ENCODE measurements at places on chromosomes 1 and 21. TPM values are rescaled to one million over a fixed set of nuclear protein-coding genes. Genes with fewer than 3 reads are reported as not detected.

DNA sequence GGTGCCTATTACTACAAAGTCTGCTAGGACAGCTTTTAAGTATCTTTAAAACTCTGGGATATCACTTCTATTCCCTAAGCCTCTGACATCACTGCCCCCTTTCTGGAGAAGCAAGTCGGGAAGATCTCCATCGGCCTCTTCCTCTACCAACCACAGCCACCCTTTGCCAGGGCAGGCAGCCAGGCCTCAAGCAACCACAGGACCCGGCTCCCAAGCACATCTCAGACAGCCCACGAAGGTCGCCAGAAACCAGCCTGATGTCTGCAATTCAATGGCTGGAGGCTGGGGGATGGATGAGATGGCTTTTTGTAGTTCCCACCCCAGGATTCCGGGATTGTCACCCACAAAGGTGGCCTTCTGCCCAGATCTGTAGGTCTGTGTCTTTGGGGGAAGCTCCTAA lies 70.7 kb downstream of the LGR6 start:
- no peak overlapping the region for H3K4me3 ChIP-seq
- H3K27me3 ChIP-seq: peaks cover 63% of the 10 kb centered on the region
- H3K27ac ChIP-seq: no peak overlapping the region
- no peaks in the 10 kb centered on the region for H3K36me3 ChIP-seq
- H3K4me1 ChIP-seq: no peaks in the 10 kb centered on the region

DNA sequence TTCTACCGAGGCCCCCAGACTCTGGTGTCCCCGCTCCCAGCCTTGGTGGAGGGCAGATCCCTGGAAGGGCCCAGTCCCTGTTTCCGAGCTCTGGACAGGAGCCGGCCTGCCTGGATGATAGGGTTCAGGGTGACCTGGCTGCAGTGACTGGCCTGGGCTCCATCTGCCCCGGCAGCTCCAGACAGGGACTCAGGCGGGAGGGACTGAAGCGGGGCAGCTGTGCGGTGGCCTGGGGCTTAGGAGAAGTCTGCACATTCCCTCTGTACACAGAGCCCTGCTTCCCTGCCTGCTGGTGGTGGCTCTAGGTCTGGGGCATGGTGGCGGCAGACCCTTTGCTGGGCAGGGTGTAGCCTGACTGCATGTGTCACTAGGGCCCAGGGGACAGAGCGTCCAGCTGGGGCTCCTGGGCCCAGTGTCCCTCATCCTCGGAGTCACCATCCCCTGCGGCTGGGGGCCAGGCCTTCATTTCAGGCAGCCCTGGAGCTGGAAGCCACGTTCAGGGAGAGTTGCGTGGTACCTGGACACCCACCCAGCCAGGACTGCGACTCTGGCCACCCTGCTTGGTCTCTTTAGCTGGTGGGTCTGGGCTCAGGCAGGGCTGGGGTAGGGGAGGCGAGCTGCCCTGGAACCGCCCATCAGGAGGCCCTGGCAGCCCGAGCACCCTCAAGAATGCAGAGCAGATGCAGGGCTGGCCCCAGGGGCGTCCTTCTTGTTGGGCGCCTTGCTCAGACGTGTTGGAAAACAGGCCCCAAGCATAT lies 9.6 kb downstream of the ARHGEF16 start:
- no peaks in the 10 kb centered on the region for H3K27me3 ChIP-seq
- H3K27ac ChIP-seq: no peak overlapping the region
- DNase-seq: no peak
- no peak overlapping the region for H3K4me3 ChIP-seq
- H3K36me3 ChIP-seq: no peaks in the 10 kb centered on the region

GRCh38 chr1:203508463-203509073 lies 14.6 kb downstream of the OPTC start:
- no peak overlapping the region for H3K27ac ChIP-seq
- H3K27me3 ChIP-seq: no peaks in the 10 kb centered on the region
- no peak for DNase-seq
- peaks cover 14% of the 10 kb centered on the region for H3K4me1 ChIP-seq
- H3K36me3 ChIP-seq: no peaks in the 10 kb centered on the region

- peaks cover 33% of the 10 kb centered on the region for H3K4me1 ChIP-seq
- H3K27ac ChIP-seq: no peak overlapping the region
- DNase-seq: no peak
- no peak overlapping the region for H3K4me3 ChIP-seq
- H3K36me3 ChIP-seq: no peaks in the 10 kb centered on the region
Observed at GRCh38 chr1:55575571-55576279, 360.6 kb upstream of the USP24 start.

BRINP3 gene
- total RNA-seq: not detected

All from HCT116 (cell line).